Caudate nucleus (tissue), 63 donors: ENCODE measurements at places on chromosomes 3 and 15.
A peak's percentile ranks its signal among the peaks of the same experiment; 100 is the strongest.

- DNase-seq: no peak
Measured at GRCh38 chr15:31866248-31866647, 164.1 kb upstream of the CHRNA7 start.

DNA sequence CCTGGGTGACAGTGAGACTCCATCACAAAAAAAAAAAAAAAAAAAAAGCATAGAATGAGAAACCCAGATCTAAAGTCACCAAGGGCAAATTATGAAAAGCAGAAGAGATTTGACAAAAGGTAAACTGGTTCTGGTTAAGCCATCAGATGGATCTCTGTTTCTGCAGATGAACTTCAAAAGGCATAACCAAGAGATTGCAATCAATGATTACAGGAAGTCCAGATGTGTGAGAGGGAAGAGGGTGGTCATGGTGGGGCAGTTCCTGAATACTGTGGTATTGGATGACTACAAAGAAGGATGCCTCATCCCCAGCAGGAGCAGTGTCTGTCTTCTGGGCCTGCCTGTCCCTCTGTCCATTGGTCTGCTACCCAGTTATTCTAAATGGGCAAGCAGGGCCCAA lies 3.8 kb downstream of the P4HTM start:
- no peak for DNase-seq

DNA sequence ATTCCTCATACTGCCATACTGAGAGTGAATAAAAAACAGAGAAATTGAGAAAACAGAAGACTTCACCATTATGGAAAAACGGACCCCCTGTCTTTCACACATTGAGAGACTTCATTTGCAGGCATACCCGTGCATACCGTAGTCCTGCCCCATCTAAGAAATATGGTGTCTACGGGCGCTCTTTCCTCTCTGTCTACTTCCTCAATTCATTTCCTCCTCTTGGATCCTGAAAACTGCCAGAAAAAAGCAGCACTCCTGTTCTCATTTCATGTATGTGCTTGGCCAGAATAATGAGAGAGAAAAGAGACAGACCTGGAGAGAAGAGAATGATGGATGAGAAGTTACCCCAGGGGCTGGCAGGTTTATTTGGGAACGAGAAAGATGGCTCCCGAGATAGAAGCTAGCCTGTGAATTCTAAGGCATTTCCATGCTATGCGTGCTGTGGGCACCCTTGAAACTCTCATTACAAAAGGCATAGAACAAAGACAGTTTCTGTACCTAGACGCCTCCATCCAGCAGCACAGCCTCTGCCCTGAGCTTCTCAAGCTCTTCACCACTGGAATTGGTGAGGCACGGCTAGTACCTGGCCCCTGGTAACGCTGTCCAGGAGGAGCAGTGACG lies 62.5 kb upstream of the EPHB3 start:
- DNase-seq: no peak

DNA sequence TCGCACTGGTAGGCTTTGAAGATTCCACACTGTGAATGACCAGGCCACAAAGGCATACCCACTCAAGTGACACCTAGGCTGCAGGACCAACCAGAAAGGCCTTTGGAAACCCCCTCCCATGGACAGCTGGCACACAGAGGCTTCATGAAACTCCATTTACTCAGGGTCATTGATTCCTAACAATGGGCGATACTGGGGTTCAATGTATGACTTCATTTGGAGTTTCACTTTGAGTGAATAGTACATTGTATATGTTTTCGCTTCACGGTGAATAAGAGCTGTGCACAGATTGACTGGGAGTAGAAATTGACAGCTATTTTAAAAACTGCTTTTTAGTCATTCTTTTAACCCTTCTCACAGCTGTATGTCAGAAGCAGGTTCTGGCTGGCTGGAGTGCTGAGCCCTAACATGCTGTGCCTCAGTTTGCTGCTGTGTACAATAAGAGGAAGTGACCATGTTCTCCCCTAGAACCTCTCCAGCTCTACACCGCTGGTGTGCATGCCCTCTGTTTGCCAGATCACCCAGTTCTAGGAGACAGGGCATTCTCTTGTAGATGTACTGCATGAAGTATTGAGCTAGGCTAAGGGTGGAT lies 15.4 kb upstream of the CX3CR1 start:
- no peak for DNase-seq

DNA sequence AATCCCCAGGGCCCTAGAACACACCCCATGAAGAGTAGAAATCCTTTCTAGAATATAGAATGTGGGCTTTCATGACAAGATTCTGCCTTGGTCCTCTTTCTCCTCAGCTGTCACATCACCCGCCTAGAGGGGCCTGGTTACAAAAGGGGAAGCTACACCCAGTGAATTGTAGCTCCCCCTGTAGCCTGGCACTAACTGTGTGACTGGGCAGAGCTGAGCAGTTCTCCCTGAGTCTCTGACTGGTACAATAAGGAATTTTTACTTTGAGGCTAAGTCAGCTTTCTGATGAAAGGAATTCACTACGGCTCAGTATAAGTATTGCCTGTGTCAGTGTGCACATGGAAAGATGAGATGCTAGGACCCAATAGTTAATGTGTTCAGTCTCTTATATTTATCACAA lies 28.7 kb upstream of the ZNF148 start:
- DNase-seq: no peak

DNA sequence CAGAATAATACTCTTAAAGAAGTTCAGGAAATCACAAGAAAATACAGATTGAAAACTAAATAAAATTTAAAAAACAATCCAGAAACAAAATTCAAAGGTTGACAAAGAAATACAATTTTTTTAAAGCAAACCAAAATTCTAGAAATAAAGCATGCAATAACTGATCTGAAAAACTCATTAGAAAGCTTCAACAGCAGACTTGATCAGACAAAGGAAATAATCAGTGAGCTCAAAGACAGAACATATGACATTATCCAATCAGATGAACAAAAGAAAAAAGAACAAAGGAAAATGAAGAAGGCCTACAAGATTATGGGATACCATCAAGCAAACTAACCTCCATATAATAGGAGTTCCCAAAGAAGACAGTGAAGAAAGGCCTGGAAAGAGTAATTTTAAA lies 336.8 kb downstream of the RSL24D1 start:
- no peak for DNase-seq

DNA sequence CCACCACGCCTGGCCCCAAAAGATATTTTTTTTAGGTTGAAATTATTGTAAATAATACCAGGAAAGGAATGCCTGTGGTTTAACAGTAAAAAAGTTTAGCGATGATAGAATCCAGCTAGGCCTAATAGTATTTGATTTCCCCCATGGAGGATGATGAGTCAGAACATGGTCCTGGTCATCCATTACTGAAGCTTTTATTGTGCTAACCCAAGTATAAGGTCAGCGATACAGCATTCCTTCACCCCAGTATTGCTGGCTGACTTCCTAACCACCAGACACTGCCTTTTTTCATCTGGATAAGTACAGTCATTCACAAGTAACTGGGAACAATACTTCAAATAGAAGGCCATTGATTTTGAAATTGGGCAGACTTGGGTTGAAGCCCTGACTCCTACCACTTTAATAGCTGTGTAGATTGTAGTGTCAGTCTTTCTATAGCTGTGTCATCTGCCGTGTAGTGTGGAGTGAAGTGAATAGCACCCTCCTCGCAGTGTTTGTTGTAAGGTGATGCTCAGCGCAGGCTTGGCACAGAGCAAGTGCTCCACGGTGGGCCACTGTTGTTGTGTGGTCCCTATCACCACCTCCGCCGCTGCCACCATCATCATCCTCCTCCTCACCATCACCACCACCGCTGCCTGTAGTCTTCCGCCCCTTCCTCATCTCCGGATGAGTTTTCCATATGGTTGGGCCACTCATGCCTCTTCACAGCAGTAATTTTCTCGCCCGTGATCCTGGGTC lies 436.0 kb upstream of the TPM1 start:
- no peak for DNase-seq

GRCh38 chr3:71244826-71245488 lies 338.6 kb downstream of the FOXP1 start:
- no peak for DNase-seq

DNA sequence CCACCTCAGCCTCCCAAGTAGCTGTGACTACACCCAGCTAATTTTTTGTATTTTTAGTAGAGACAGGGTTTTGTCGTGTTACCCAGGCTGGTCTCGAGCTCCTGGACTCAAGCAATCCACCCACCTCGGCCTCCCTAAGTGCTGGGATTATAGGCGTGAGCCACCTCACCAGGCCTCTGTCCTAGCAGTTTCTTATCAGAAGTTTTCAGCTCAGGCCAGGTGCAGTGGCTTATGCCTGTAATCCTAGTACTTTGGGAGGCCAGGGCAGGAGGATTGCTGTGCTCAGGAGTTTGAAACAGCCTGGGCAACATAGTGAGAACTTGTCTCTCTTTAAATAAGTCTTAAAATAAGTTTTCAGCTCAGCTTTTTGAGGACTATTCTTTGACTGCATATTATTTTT lies 48.4 kb downstream of the SGO1 start:
- DNase-seq: no peak

- DNase-seq: no peak
Measured at GRCh38 chr15:91420689-91421088, 320.6 kb downstream of the SV2B start.

DNA sequence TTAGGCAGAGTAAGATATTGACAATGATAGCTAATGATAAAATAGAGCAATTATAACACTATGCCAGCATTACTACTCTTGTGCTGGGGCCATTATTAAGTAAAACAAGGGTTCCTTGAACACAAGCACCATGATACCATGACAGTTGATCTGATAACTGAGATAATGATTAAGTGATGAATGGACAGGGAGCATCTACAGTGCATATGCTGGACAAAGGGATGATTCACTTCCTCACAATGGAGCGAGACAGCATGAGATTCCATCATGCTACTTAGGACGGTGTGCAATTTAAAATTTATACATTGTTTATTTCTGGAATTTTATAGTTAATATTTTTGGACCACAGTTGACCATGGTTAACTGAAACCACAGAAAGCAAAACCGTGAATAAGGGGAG lies 156.6 kb downstream of the FHIT start:
- DNase-seq: no peak

GRCh38 chr3:58994746-58995330 lies 55.0 kb downstream of the CFAP20DC start:
- no peak for DNase-seq

- DNase-seq: no peak
Measured at GRCh38 chr3:117722856-117723255, 1013.3 kb downstream of the TUSC7 start.

GRCh38 chr15:89400116-89400781 lies 65.6 kb upstream of the POLG start:
- DNase-seq: no peak

DNA sequence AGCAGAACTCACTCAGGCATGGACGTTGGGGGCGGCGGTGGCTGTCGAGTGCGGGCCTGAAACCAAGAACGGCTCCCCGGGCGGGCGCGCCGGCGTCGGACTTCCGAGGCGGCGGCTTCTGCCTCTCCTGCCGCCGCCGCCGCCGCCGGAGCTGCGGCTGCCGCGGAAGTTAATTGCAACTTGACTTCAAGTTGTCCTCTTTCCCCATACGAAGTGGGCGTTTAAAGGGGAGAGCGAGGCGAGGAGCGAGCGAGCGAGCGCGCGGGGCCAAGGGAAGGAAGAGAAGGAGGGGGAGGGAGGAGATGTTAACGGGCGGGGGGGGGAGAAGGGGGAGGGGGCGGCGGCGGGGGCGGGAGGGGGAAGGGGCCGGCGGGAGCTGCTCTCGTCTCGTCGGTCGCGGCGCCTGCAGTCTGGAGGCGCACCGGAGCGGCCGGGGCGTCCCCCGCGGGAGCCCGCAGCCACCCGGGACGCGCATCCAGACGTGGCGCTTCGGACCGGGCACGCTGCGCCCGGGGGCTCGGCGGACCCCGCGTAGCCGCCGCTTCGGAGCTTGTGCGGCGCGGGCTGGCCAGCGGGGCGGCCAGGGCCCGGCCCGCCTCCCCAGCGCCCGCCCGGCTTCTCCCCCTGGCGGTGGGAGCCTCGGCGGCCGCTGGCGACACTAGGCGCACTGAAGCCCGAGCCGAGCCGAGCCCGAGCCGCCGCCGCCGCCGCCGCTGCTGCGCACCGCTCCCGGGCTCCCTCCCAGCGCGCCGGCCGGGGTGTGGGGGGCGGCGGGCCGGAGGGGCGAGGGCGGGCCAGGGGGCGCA lies 19.7 kb upstream of the SATB1 start:
- peak; percentile 22 for DNase-seq

- no peak for DNase-seq
Measured at GRCh38 chr15:47516972-47517371, 200.3 kb upstream of the SEMA6D start.

DNA sequence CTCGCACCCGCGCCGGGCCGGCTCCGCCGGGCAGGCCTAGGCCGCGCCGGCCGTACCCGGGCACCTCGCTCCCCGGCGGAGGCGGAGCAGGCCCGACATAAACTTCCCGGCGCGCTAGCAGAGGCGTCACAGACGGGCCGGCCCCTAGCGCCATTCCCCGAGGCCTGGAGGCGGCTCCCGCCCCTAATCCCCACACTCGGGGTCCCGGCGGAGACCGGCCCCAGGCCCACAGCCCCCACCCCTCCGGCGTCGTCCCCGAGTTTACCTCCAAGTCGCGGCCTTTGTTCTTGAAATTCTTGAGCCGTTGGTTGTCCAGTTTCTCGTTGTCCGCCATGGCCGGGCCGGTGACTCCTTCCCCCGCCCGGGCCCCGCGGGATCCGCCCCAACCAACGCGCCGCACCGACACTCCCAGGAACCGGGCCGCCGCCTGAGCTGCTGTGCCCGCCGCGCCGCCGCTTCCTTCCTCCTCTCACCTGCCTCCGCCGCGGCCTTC lies 376 bp downstream of the KPNA4 start:
- no peak for DNase-seq

GRCh38 chr3:130640027-130640426 lies 106.6 kb downstream of the PIK3R4 start:
- no peak for DNase-seq

DNA sequence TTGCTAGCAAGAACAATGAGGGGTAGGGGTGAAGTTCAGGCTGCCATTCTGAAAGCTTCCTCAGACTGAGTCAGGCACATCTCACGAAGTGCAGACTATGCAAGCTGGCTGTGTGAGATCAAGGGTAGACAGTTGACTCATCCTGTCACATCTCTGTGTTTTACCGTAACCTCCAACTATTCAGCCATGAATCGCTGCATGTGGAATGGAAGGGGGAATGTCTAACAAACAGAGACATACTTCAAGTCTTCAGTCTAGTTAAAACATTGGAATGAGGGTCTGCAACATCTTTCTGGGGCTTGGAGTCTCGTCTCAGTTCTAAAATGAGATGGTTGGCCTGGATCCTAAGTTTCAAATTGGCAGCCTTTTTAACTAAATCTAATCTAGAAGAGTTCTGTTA lies 25.9 kb downstream of the AGTR1 start:
- DNase-seq: no peak
